ENCODE measurements at places on chromosomes 6 and 20. TPM values are rescaled to one million over a fixed set of nuclear protein-coding genes. Genes with fewer than 3 reads are reported as not detected.

- no peak for DNase-seq
These were observed 6.7 kb downstream of the SRC start for GRCh38 chr20:37352608-37352980.

GRCh38 chr20:11378252-11378651 is 539.4 kb upstream of the BTBD3 start:
- no peak for DNase-seq

DNA sequence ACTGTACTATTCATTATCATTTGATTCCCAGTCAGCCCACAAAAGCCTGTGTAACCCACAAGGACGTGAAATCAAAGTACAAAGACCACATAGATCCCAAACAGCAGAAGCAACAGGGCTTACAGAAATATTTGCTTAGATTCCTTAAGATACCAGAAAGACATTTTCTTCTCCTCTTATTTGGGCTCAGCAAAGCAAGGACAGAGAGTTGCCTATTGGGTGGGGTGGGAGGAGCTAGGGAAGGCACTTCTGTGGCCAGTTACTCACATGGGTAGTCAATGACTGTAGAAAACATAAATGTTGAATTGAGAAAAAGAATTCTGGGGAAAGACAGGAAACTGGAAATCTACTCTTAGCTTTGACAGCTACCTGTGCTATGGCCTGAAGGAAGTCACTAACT is 19.8 kb downstream of the PDE7B start:
- DNase-seq, result no peak

The CBLN4 gene
- total RNA-seq, result 0.26 TPM

DNA sequence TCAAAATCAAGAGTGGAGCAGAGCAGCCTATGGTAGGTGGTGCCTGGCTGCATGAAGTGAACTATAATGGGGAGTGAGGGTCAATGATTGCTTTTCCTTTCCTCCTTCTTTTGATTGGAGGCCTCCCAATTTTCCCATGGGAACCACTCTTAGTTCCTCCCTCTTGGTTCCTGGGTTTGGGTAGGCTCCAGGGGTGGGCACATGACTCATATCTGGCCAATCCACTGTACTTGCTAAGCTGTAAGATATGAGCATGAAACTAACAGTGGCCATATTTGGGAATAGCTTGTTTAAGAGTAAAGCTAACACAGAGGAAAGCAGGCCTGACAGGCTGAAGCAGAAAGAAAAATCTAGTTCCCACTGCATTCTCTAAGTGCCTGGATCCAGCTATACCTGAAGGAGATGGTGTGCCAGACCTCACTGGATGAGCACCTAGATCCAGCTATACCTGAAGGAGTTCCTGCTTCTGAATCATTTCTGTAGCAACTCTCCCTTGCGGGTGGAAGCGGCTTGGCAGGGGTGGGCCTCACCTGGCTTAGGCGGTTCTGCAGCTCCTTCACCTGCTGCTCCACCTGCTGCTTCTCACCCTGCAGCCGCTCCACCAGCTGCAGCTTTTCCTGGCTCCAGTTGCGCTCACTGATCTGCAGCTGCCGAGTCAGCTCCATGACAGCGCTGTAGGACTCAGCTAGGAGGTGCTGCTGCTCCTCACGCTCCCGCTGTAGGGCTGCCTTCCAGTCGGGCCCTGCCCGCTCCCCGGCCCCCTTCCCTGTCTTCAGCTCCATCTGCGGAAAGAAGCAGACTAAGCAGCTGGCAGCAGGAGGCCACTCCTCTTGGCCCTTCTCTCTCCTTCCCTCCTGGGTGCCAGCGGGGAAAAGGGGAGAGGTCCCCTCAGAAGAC is 29.0 kb upstream of the DSN1 start:
- peak; percentile 59 for DNase-seq

DNA sequence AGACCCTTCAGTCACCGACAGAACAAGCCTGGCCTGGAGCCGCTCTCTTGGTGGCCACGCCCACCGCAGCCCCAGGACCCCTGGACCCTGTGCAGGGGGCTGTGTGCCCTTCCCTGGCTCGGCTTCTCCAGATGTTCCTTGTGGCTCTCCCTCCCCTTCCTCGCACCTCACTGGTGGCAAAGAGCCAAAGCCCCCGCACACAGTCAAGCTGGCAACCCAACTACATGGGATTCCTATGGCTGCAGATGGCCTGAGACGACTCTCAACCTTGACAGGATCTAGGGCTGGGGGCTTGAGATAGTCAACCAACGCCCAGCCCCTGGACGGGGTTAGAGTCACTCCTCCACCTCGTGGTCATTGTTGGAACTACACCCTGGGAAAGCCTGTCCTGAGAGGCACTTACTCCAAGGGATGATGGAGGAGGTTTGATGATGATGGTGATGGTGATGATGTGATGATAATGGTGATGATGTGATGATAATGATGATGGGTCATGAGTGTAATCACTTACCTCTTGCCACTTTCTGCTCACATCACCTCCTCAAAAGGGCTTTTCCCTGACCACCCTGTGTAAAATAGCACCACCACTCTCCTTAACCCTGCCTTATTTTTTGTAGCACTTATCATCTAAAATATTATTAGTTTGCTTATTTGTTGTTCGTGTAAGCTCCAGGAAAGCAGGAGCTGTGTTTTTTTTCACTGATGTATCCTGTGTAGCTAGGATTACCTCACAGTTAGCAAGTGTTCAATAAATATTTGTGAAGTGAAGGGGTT is 278.4 kb downstream of the LRFN2 start:
- DNase-seq, result peak; percentile 49

GRCh38 chr20:18995455-18995854 is 181.9 kb downstream of the SCP2D1 start:
- DNase-seq, result no peak

GRCh38 chr6:18785810-18786490 is 398.8 kb downstream of the RNF144B start:
- DNase-seq, result no peak

The PREX1 gene
- 42.8 TPM for total RNA-seq

- no peak for DNase-seq
These were observed 7.2 kb downstream of the FAM120B start for GRCh38 chr6:170313716-170314295.

- no peak for DNase-seq
These were observed 233.9 kb downstream of the PRL start for GRCh38 chr6:22062807-22063408.

DNA sequence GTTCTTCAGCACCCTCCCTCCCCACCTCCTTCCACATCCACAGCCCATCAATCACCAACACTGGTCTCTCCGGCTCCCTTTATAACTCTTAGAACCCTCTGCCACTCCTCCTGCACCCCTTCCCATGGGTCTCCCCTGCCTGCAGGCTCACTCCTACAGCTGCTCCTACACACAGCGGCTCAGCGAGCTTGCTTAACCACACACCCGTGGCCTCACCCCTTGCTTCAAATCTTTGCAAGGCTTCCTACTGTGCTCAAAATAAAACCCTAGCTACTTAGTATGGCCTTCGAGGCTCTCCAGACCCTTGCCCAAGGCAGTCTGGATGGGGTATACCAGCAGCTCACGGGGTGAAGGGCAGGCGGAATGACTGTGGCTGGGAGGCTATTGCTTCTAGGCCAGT is 63.7 kb downstream of the JPH2 start:
- DNase-seq, result no peak

The DLK2 gene
- 0.46 TPM for total RNA-seq

The JAG1 gene
- total RNA-seq, result 45.1 TPM

The IP6K3 gene
- total RNA-seq, result 5.0 TPM

The PLCB4 gene
- total RNA-seq, result 8.4 TPM

GRCh38 chr6:140485740-140486449 is 1111.4 kb upstream of the CITED2 start:
- peak; percentile 49 for DNase-seq

The WFDC5 gene
- not detected for total RNA-seq

The HLA-DQB1 gene
- 9.2 TPM for total RNA-seq

GRCh38 chr6:136405420-136406029 is 115.9 kb upstream of the BCLAF1 start:
- no peak for DNase-seq

- DNase-seq, result no peak
These were observed 131.4 kb downstream of the SYCP2 start for GRCh38 chr20:59802018-59802417.

GRCh38 chr6:35076997-35077712 is 64.0 kb downstream of the TCP11 start:
- DNase-seq, result no peak

- DNase-seq, result no peak
These were observed at the start of gene SNAP91 for GRCh38 chr6:83708970-83709747. Gene SNAP91 (minus strand): TSS chr6:83709101. CDS start chr6:83707927, 1,174 bp downstream.

- no peak for DNase-seq
These were observed 908.0 kb downstream of the QKI start for GRCh38 chr6:164322533-164322932.

DNA sequence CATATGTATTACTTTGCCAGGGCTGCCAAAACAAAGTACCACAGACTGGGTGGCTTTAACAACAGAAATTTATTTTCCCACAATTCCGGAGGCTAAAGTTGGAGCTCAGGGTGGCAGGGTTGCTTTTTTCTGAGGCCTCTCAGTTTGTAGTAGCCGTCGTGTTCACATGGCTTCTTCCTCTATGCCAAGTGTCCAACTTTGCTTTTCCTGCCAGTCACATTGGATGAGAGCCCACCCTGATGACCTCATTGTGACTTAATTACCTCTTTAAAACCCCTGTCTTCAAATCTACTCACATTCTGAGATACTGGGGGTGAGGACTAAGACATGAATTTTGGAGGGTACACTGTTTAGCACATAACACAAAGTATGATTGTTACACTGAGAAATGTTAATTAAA is 9.9 kb upstream of the ECT2L start:
- DNase-seq, result no peak

DNA sequence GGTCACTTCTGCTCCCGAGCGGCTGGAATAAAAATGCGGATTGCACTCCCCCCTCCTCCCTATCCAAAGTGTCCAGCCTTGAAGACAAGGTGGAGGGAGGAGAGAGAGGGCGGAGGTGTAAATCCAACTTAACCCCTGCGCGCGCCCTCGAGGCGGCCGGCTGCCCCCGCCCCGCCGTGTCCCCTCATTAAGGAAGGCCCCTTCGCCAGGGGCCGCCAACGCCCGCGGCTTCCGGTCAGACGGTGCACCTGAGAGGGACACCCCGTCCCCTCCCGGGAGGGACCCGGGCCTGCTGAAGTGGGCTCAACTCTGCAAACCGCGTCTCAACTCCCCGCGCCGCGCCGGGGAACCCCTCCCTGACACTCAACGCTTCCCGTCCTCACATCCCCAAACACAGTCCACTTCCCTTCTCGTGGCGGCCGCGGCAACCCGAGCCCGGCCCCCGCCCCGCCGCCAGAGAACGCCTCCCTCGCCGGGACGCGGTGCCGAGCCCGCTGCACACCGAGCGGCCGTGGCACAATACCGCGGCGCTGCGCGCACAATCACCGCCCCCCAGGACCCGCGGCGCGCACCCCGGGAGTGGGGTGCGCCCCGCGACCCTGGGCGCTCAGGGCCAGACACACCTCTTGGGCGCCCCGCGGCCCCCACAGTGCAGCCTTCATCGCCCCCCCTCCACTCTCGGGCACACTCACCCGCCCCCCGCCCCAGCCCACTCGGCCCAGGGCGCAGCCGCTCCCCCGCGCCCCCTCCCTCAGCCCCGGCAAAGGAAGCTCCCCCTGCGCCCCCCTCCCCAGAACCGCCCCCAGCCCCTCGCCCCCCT is 102.5 kb downstream of the NOL4L start:
- DNase-seq, result peak; percentile 92

DNA sequence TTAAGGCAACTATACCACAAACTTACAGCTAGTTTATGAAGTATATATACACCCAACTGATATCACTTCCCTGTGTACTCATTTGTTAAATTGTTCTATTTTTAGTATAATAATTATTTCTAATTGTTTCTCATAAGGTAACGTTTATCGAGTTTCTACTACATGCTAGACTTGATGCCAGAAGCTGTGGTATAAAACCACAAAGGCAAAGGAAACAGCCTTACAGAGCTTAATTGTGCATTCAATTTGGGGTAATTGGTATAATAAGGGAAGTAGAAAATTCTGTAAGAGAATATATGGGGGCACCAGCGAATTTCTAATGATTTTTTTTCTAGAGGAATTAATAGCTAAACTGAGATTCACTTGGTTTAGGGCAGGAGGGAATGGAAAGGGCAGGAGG is 183.9 kb downstream of the GRM1 start:
- no peak for DNase-seq
